ENCODE measurements at places on chromosomes 6 and 20. TPM values are rescaled to one million over a fixed set of nuclear protein-coding genes. Genes with fewer than 3 reads are reported as not detected.

DNA sequence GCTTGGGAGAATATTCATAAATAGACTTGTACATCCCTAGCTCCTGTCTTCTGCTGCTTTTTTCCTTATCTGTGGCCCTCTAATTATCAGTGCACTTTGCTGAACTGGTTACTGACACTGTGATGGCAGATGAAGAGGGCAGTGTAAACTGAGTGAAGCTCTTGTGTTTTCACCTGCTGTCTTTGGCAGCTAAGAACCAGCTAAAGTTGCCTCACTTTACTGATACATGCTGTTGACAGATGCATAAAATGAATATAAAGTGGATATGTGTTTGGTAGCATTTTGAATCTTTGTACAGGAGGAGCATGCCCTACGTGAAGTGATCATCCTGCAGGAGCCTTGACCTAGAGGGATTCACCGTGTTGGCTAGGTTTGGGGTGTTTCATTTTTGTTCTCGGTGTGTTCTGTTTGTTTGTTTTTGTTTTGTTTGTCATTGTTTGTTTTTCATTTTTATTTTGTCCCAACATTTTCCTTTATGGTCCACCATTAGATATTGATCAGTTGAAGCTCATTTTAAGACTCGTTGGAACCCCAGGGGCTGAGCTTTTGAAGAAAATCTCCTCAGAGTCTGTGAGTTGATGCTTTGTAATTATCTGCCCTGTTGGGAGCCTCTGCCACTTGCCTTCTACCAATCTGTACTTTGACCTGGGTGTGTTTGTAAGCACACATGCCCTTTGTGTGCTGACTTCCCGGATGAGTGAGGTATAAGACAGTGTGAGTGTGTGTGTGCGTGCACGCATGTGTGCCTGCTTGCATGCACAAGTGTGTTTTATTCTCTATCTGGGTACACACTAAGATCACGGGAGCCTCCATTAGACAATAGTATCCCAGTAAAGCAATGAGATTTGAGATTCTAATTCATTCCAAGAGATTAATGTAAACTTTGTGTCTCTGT is 34.6 kb upstream of the MAPK13 start:
- no peak overlapping the region for H3K4me3 ChIP-seq
- DNase-seq, result no peak
- no peaks in the 10 kb centered on the region for H3K36me3 ChIP-seq

DNA sequence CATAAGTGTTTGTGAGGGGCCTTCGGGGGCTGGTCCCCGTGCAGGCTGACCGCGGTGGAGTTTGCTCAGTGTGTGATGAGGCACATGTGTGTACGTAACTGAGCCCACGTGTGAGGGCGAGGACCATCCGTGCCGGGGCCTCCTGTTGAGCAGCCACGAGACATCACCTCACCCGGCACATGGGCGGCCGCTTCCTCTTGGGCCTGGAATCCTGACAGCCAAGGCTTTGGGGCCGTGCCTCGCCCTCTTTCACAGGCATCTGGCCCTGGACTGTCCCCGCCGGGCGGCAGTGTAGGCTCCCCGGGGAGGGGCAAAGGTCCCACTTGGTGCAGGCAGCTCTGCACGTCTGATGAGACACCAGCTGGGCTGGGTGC is 202.3 kb downstream of the DLL1 start:
- peak overlapping the region; percentile 69 for H3K27ac ChIP-seq
- no peak overlapping the region for H3K4me3 ChIP-seq
- no peaks in the 10 kb centered on the region for H3K27me3 ChIP-seq
- H3K36me3 ChIP-seq, result no peaks in the 10 kb centered on the region

GRCh38 chr20:64191002-64191401 is 26.8 kb downstream of the MYT1 start:
- H3K27ac ChIP-seq, result no peak overlapping the region
- H3K36me3 ChIP-seq, result no peaks in the 10 kb centered on the region
- no peak overlapping the region for H3K4me3 ChIP-seq
- H3K4me1 ChIP-seq, result no peaks in the 10 kb centered on the region
- H3K27me3 ChIP-seq, result no peaks in the 10 kb centered on the region

GRCh38 chr20:4795394-4795793 is 73.7 kb downstream of the PRND start:
- H3K4me3 ChIP-seq, result no peak overlapping the region
- H3K27ac ChIP-seq, result no peak overlapping the region
- peak; percentile 64 for DNase-seq
- no peaks in the 10 kb centered on the region for H3K36me3 ChIP-seq
- no peaks in the 10 kb centered on the region for H3K27me3 ChIP-seq
- H3K4me1 ChIP-seq, result peaks cover 36% of the 10 kb centered on the region

DNA sequence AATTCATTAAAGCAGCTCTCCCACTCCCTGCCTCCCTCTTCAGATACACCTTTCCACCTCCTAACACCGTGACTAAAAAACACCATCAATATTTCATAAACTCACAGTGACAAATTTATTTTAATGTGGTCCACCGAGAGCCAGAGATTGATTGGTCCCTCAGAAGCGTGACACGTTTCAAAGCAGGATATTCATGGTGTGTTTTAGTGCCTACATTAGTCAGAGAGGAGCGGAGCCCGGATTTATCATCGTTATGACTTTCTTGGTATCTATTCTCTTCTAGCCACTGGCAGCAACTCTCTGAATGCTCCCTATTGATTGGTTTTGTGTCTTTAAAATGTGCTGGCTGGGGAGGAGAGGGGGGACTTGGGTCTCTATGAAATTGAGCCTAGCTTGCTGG is 265.3 kb downstream of the DHX35 start:
- no peak for DNase-seq
- no peaks in the 10 kb centered on the region for H3K4me1 ChIP-seq
- no peaks in the 10 kb centered on the region for H3K36me3 ChIP-seq
- H3K4me3 ChIP-seq, result no peak overlapping the region
- no peaks in the 10 kb centered on the region for H3K27me3 ChIP-seq

DNA sequence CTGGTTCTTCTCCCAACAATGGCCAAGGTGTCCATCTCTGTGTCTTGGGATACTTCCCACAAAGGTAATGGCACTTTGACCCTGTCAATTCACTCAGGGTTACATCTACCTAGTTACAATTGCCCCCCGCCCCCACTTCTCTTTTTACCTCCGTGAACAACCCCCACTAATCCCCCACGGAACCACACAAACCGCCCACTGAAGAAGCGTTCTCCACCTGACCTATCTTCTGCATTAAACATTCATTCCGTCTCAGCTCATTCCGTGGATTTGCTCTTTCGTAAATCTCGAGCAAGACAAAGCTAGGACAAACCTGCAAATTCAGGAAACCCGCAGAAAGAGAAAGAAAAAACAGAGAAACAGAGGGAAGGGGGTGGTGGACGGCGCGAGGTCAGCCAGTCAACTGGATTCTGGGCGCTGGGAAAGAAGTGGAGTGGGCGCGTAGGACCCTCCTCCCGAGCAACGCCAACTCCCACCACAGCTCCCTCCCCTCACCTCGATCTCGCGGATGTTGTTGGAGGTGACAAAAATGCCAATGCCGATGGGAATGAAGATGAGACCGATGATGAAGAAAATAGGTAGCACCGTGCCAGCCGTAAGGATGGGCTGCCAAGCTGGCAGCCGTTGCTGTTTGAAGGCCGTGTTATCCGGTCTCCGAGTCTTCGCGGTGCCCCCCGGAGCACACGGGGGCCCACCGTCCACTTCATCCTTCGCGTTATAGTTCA is 523 bp downstream of the TMEM30A start:
- no peaks in the 10 kb centered on the region for H3K27me3 ChIP-seq
- H3K27ac ChIP-seq, result peak overlapping the region; percentile 84
- peak overlapping the region; percentile 90 for H3K4me3 ChIP-seq
- no peaks in the 10 kb centered on the region for H3K36me3 ChIP-seq
- no peak for DNase-seq

DNA sequence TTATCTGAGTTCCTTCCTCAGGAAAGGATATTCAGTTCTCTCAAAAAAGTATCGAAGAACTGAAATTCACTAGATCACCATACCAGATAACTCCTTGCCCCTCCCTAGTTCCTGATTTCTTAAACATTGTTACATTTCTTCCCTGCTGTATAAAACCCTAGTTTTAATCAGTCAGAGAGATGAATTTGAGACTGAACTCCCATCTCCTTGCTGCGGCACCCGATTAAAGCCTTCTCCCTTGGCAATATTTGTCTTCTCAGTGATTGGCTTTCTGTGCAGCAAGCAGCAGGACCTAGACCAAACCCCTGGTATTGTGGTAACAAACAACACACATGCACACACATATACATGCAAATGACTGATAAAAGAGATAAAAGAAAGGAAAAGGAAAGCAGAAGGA is 1364.6 kb upstream of the GJE1 start:
- H3K27ac ChIP-seq, result no peak overlapping the region
- no peaks in the 10 kb centered on the region for H3K4me1 ChIP-seq
- no peak overlapping the region for H3K4me3 ChIP-seq
- no peaks in the 10 kb centered on the region for H3K27me3 ChIP-seq
- no peaks in the 10 kb centered on the region for H3K36me3 ChIP-seq

DNA sequence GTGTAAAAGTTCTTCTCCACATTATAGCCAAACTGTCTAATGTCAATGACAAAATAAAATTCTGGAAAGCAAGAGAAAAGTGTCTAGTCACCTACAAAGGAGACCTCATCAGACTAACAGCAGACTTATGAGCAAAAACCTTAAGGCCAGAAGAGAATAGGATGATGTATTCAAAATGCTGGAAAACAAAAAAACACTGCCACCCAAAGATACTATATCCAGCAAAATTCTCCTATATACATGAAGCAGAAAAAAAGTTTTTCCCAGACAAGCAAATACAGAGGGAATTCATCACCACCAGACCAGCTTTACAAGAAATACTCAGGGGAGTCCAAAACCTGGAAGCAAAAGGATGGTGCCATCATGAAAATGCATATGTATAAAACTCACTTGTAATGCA is 755.6 kb upstream of the CITED2 start:
- DNase-seq, result no peak
- H3K4me3 ChIP-seq, result no peak overlapping the region
- no peaks in the 10 kb centered on the region for H3K4me1 ChIP-seq
- no peaks in the 10 kb centered on the region for H3K36me3 ChIP-seq
- H3K27me3 ChIP-seq, result no peaks in the 10 kb centered on the region

GRCh38 chr20:53865901-53866793 is 204.2 kb downstream of the BCAS1 start:
- no peak for DNase-seq
- H3K36me3 ChIP-seq, result no peaks in the 10 kb centered on the region
- H3K27me3 ChIP-seq, result no peaks in the 10 kb centered on the region
- H3K4me1 ChIP-seq, result peaks cover 39% of the 10 kb centered on the region
- H3K4me3 ChIP-seq, result no peak overlapping the region

ARFGEF3 gene
- total RNA-seq, result 6.9 TPM

CDH26 gene
- 1.3 TPM for total RNA-seq

FAM209B gene
- not detected for total RNA-seq

CABLES2 gene
- total RNA-seq, result 8.6 TPM
